Stimulated activated CD4-positive, alpha-beta T cell treated with anti-CD3 and anti-CD28 coated beads, Interleukin-1b, Interleukin-23, amount 100 ng/mL, for 24 hours (primary cell): ENCODE measurements at places on chromosomes 4 and X.

GRCh38 chrX:367349-367748, 19.4 kb downstream of the PPP2R3B start:
- DNase-seq, result no peak

GRCh38 chr4:1855333-1856070, 454 bp downstream of the LETM1 start:
- no peak for DNase-seq

- DNase-seq, result no peak
Measured at GRCh38 chr4:38723726-38724474, 58.9 kb downstream of the TLR10 start.

- no peak for DNase-seq
Measured at GRCh38 chrX:117002981-117003380, 540.2 kb upstream of the CT83 start.

GRCh38 chr4:188061083-188061482, 48.3 kb downstream of the TRIML2 start:
- no peak for DNase-seq

DNA sequence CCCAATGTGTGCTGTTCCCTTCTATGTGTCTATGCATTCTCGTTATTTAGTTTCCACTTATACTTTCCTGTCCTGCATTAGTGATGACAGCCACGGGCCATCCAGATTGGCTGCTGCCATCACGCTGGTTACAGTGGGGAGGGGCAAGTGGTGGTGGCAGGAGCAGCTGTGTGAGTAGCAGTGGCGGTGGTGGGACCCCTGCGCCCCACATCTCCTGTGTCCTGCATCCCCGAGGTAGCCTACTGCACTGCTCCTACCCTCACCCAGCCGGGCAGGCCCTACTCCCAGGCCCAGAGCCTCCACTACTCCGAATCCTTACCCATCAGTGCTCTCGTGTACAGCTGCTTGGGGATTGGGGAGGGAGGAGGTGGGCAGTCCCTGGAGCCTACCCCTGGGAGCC, 798.7 kb upstream of the AGA start:
- no peak for DNase-seq

GRCh38 chr4:177975315-177975987, 533.2 kb upstream of the AGA start:
- DNase-seq, result no peak

DNA sequence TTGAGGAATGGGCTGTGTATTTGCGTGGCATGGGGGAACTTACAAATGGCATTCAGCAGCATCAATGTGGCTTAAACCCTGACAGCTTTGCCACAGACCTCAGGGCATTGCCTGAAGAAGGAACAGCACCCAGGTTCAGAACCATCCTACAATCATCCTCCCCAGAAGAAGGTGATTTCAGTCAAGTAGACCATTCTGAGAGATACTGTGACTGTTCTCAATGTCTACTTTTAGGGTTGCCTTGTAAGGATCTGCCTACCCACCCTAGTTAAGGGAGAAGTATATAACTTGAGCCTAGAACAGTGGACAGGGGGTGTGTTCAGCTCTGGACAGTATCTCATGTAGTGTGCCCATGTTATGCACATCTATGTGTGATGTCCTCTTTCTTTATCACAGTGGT, 1.6 kb upstream of the FGF5 start:
- no peak for DNase-seq

GRCh38 chr4:99403380-99404184, 31.6 kb downstream of the ADH7 start:
- DNase-seq, result no peak

DNA sequence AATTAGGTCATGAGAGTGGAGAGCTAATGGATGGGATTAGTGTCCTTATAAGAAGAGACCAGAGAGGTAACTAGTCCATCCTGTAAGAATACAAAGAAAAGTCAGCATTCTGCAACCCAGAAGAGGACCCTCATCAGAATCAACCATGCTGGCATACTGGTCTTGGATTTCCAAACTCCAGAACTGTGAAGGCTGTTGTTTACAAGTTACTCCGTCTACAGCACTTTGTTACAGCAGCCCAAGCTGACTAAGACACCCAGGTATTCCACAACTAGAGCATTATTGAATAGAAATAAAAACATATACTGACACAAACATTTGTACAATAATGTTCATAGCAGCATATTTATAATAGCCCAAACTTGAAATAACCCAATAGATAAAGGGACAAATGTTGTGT, 9.2 kb downstream of the TMEM156 start:
- no peak for DNase-seq

DNA sequence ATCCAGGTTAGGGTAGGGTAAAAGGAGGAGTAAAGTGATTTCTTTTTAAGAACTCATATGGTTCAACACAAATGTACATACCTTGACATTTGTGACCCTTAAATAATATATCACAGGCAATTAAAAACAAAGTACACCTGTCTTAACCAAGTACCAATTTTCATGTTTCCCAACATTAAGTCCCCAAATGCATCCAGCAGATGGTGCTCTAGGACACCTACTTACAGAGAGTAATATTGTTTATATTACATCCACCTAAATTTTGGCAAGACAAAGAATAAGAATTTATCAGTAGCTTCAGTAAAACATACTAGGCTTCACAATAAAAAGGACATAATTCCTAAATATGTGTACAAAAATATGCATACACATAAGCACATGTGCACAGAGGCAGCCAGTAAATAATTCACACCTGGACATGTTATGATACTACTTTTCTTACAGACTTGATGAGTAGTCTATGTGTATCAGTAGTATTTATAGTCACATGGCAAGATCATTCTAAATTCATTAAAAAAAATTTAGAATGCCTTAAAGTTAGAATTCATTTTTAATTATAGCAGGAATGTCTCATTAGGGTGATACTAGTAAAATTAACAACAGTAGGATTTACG, 219.7 kb downstream of the DCLK2 start:
- peak; percentile 5 for DNase-seq

GRCh38 chr4:42350611-42351182, 46.6 kb upstream of the SHISA3 start:
- DNase-seq, result no peak

DNA sequence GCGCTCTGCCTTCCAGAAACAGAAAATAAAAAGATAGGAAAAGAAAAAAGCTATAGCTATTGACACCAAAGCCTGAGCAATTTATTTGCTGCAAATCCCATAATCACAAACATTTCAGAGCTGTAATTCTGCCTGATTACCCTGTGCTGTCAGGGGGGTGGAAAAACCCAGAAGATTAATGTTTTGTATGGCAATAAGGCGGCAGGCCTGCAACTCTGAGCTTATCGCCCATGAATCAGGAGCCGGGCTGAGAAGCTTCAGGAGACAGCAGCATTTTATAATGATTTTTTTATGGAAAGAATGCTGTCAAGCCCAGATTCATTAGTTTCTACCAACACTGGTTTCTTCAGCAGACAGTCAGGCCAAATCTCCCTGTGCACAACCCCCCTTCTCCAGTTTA, 82.6 kb upstream of the TMEM164 start:
- DNase-seq, result no peak

DNA sequence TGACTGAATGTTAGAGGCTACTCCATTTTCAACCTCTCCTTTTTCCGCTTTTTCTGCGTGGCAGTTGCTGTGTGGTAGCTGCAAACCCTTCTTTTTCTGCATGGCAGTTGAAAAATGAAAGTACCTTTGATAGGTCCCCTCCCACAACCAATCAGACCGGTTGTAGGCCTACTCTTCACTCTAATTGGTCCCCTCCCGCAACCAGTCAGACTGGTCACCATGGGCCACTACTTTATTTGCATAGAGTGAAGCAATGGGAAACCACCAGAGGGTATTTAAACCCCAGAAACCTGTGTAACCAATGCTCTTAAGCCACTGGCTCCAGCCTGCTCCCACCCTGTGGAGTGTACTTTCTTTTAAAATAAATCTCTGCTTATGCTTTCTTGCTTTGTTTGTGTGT, 877.8 kb downstream of the FAM133A start:
- no peak for DNase-seq

- DNase-seq, result no peak
Measured at GRCh38 chr4:60655356-60655755, 544.8 kb upstream of the ADGRL3 start.

GRCh38 chr4:7121174-7121573, 53.3 kb upstream of the GRPEL1 start:
- DNase-seq, result no peak

DNA sequence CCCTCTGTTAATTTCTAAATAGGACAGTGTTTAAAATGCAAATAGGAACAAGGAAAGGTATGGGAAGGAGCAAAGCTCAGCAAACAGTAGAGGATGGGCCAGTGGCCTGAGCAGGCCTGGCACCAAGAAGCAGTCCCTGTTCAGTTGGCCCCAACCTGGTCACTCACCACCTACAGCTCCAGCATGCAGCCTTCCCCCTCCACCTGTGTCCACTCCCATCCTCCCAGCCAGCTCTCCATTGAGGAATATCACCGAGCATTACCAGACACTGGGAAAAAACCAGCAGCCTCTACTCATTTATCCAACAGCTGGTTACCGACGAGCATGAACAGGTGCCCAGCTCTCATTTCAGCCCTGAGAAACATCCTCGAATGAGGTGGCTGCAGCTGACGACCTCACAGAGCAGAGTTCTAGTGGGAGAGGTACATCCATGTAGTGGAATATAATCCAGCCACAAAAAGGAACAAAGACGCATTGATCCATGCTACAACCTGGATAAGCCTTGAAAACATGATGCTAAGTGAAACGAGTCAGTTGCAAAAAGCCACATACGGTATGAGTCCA, 25.6 kb downstream of the CD99L2 start:
- DNase-seq, result no peak

DNA sequence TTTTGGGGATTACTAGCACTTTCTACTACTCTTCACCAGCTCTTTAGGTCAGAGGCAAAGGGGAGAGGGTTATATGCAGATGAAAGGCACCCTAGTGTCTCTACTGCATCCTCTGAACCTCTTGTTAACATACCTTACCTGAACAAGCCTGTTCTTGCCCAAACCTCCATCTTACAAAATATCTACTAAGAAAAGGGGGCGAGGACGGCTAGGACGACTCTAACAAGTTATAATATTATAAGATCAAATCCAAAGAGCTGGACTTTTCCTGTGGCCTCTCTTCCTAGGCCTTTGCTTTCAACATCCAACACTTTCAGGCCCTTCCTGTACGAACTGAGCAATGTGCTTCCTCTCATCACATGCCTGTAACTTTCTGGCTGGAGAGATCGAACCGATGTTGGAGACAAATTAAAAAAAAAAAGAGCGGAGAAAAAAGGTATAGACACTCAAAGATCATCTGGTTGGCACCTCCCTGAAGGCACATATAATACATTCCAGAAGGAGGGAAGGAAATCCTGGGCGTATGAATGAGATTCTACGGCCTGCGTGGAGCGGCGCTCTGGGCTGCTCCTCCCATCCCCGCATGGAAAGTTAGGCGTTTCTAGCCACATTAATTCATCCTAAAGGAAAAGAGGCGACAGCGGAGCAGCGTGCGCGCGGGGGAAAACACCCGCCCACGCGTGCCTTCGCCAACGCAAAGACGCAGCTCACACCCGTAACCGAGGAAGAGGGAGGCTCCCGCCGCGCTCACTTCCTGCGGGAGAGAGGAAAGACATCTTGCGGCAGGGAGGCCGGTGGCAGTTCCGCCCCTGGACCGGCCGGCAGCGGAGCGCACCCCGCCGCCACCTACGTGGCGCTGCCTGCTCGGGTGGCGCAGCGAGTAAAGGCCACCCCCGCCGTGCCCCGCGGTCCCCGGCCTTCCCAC, 808 bp downstream of the PRDM5 start:
- DNase-seq, result peak; percentile 33

DNA sequence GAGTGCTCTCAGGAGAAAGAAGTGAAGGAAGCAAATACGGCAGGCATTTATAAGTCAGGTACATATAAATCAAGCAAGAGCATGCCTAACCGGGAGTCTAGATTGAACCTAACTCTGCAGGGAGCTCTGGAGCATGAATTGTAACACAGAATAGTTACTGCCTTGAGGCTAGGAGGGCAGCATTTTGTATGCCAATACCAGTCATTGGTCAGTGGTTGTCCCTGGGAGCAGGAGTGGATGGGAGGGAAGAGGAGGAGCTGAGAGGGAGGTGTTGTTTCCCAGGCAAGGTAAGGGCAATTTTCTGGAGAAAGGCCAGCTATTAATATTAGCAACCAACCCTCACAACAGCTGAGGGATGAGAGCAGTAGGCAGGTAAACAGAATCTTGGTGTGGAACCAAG, 224.7 kb upstream of the DCAF8L1 start:
- no peak for DNase-seq

- DNase-seq, result peak; percentile 86
Measured at GRCh38 chrX:1661048-1661921, 46.4 kb downstream of the ASMT start.

GRCh38 chr4:74018771-74019170, 19.7 kb downstream of the CXCL3 start:
- no peak for DNase-seq

- no peak for DNase-seq
Measured at GRCh38 chr4:21664355-21664754, 284.2 kb downstream of the KCNIP4 start.

DNA sequence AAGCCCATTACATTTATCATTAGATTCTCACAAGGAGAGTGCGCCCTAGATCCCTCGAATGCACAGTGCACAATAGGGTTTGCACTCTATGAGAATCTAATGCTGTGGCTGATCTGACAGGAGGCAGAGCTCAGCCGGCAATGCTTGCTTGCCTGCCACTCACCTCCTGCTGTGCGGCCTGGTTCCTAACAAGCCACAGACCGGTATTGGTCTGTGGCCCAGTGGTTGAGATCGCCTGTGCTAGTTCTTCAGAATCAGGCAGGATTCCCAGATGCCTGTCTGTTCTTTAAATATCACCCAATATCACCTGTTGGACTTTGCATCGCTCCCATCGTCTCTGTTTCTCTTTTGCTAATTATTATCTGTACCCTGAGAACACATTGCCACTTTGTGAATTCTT, 14.0 kb downstream of the DSPP start:
- no peak for DNase-seq

DNA sequence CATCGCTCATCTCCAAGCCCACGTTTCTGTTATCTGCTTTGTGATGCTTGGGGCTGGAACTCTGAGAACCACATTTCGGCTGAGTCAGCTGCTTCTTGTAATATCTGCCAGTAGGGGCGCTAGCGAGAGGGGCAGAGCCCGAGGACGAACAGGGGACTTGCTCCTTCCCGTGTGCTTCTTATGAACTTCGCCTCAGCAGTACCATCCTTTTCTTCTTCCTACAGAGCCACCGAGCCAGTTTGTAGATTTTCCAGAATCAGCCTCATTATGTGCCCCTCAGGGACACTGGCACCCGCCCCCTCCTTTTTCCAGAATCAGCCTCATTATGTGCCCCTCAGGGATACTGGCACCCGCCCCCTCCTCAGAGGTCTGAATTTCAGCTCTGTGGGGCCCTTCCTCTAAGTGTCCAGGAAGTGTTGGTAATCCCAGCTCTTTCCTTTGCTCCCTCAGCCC, 441.7 kb upstream of the RASGEF1B start:
- DNase-seq, result peak; percentile 34

- no peak for DNase-seq
Measured at GRCh38 chrX:20028588-20028987, 37.7 kb upstream of the BCLAF3 start.

DNA sequence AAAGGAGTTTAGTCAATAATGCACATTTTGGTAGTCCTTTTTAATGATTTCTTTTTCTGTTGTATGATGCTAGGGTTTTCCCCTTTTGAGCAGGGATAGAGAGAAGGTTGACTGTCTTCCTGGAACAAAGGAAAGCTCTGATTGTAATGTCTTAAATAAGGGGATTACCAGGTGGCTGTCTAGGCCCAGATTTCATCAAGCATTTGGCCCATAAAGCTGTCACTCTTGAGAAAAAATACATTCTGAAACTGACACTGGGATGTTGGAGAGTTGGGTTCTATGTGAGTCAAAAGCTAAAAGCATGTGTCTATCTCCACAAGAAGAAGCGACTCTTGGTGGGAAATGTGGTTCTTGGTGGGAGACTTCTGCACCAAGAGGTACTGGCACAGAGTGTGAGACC, 26.4 kb downstream of the KIAA1210 start:
- DNase-seq, result no peak
